ENCODE measurements at places on chromosomes 13 and 19. TPM values are rescaled to one million over a fixed set of nuclear protein-coding genes. Genes with fewer than 3 reads are reported as not detected.

SELENOV gene
- not detected for total RNA-seq

PSG11 gene
- total RNA-seq: not detected

SLITRK6 gene
- total RNA-seq: 1.5 TPM

DHRS12 gene
- 10.0 TPM for total RNA-seq

IL4I1 gene
- total RNA-seq: 0.56 TPM

Measured in esophagus squamous epithelium (tissue), 5 donors.